Retina (tissue), 1 donor: ENCODE measurements at places on chromosomes 5 and 9.

- DNase-seq, result no peak
These were observed 352.6 kb upstream of the TARS1 start for GRCh38 chr5:33088176-33088575.

DNA sequence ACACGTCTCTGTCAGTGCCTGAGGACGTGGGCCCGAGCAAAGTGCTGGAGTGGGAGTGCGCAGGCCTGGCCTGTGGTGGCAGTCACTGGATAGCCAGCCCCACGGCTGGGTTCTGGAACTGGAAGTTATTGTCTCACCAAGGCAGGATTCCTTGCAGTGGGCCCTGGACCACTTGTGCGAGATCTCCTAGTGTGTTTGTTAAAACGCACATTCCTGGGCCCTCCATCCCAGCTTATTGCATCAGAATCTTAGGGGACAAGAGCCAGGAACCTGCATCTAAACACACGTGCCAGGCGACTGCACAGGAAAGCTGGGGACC, 26.9 kb downstream of the PTPA start:
- no peak for DNase-seq

GRCh38 chr5:108382784-108383330, 959 bp upstream of the FBXL17 start:
- no peak for DNase-seq

- DNase-seq, result no peak
These were observed 36.4 kb upstream of the ANGPTL2 start for GRCh38 chr9:127158786-127159324.

DNA sequence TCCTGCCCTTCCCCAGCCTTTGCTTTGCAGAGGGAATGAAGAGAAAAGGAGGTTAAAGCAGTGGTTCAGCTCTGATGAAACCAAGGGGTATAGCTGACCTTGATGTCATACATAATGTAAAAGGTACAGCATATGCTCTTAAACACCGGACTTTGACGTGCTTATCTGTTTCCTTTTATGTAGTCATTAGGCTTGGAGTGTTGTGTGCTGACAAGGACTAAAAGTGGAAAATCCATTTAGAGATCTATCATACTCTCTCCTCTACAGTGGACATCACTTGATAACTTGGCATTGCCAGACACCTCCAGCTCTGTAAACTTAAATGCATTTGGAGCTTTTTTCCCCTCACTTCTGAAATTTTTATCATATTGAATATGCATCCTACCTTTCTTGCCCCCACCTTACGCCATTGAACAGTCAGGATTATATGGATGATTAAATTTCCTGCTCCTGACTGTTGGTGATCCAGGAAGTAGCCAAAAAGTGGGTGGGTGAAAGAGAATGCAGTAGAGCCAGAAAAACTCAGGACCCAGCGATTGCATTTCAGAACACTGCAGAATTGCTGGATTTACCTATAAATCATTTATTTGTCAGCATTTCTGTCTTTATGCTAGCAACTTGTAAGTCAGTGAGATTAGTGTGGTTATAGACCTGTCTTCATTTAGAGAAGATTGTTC, 4.1 kb downstream of the TNFAIP8 start:
- no peak for DNase-seq

DNA sequence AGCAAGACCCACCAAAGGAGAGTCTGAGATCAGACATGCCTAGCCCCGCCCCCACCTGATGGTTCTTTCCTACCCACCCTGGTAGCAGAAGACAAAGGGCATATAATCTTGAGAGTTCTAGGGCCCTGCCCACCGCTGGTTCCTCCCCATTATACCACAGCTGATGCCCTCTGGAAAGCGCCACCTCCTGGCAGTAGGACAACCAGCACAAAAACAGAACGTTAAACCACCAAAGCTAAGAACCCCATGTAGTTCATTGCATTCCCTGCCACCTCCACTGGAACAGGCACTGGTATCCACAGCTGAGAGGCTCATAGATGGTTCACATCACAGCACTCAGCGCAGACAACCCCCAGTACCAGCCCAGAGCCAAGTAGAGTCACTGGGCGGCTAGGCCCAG, 81.2 kb upstream of the TRPC7 start:
- no peak for DNase-seq

- DNase-seq, result no peak
These were observed 126.9 kb downstream of the SPOCK1 start for GRCh38 chr5:137372016-137372772.

- no peak for DNase-seq
These were observed 32.9 kb upstream of the PSD2 start for GRCh38 chr5:139762615-139763170.

DNA sequence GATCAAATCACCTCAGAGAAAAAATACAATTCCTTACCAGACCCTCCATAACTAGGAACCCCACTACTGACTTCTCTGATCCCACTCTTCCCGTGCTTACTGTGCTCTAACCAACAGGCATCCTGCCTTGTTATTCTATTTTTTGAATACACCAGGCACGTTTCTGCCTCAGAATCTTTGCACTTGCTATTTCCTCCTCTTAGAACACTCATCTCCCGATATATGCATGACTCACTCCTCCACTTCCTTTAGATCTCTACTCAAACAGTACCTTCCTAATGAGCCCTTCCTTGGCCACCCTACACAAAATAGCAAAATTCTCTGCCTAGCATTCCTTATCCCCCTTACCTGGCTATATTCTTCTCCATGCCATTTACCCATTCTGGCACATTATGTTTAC, 43.9 kb downstream of the MAPKAP1 start:
- DNase-seq, result no peak

DNA sequence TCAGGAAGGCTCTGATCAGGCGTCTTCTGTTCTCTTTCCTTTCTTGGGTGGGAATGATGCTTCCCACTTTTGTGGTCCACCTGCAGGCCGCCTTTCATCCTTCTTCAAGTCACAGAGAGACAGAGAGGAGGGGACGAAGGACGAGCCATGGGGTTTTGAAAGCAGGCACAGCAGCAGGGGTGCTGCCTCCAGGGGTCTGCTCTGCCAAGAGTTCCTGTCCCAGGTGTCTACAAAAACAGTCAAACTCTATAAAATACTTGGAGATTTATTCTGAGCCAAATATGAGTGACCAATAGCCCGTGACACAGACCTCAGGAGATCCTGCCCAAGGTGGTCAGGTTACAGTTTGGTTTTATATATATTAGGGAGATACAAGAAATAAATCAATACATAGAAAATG, 34.5 kb upstream of the LCP2 start:
- no peak for DNase-seq

GRCh38 chr9:113153599-113153998, 2.8 kb downstream of the SLC31A2 start:
- DNase-seq, result no peak

- no peak for DNase-seq
These were observed 76.7 kb downstream of the GRAMD2B start for GRCh38 chr5:126499853-126500342.

DNA sequence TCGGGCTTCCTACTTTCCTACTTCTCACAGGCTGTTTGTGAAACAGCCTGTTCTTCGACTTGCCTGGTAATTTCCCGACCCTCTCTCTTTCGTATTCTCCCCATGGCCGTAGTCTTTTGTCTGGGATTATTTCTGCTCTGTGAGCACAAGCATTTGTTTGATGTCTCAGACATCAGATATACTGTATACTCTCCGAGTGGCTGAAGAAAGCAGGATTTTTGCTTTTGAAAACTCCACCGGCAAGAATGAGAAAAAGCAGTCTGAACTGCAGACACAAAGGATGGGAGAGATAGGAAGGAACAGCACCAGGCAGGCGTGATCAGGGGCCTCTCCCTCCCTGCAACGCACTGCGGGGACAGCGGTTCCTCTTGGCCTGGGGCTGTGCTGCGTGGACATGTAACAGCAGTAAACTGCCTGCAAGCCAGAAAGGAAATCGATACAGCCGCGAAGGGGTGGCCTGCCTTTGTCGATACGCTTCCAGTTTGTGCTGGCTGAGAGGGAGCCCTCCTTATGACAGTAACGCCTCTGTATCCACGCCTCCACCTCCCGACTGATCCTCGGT, 313.9 kb upstream of the TLE4 start:
- DNase-seq, result peak; percentile 84

DNA sequence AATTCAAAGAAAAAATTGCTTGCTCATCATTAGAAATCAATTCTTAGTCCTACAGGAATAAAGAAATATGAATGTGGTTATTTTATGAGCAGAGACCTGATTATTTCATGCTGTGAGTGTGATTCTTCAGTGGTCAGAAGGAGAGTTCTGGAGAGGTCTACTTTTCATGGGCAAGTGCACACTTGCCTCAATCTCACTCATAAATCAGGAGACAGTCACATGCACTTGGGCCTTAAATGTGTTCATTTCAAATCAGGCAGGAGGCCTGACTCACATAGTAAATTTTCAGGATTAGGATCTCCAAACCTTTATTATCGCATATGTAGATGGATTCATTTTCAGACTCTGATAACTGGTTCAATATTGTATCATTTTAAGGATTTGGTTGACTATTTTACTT, 323.2 kb upstream of the CCNH start:
- DNase-seq, result no peak

GRCh38 chr9:22105005-22105722, 96.1 kb upstream of the CDKN2B start:
- DNase-seq, result no peak

DNA sequence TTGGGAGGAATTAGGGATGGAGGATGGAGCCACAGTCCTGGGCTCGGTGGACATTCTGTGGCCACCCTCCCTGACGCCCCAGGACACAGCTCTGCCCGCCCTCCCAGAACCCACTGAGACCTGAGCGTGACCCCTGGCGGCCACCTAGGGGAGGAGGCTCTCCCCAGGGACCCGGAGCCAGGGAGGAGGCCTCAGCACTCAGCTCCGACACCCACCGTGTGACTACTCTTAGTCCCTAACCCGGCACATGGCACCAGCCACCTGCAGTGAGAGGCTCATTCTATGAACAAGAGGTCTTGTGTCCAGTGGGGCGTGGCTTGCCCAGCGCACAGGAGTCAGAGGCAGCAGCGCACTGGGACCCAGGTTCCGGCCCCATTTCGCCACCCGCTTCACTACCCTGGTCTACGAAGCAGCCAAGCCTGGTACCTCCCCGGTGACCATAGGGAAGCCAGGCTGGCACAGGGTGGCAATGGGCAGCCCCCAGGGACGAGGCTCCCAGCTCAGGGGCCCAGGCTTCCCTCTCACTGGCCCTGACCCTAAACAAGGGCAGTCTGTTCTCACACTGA, 10.2 kb downstream of the SARDH start:
- no peak for DNase-seq

- no peak for DNase-seq
These were observed 97.3 kb downstream of the PLPP1 start for GRCh38 chr5:55437452-55437851.

- DNase-seq, result peak; percentile 53
These were observed 220.9 kb downstream of the IRX2 start for GRCh38 chr5:2530609-2531008.

DNA sequence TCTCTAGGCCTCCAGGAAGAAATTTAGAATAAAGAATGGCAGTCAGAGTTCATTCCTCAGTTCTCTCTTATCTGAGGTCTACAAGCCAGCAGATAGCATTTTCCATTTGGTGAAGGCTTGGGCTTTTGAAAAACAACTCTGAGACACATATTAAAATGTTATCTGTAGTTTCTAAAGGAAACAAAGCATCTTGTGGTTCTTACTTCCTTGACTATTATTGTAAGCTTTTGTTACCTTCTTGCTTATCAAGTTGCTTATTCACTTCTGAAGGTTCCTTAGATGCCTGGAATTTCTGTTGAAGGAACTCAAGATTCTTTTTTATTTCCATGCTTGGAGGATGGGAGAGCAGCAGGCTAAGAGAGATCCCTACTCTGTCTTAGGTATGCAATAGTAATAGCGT, 79.2 kb upstream of the MRPS30 start:
- DNase-seq, result no peak

GRCh38 chr9:92730897-92731296, 33.7 kb downstream of the BICD2 start:
- no peak for DNase-seq

DNA sequence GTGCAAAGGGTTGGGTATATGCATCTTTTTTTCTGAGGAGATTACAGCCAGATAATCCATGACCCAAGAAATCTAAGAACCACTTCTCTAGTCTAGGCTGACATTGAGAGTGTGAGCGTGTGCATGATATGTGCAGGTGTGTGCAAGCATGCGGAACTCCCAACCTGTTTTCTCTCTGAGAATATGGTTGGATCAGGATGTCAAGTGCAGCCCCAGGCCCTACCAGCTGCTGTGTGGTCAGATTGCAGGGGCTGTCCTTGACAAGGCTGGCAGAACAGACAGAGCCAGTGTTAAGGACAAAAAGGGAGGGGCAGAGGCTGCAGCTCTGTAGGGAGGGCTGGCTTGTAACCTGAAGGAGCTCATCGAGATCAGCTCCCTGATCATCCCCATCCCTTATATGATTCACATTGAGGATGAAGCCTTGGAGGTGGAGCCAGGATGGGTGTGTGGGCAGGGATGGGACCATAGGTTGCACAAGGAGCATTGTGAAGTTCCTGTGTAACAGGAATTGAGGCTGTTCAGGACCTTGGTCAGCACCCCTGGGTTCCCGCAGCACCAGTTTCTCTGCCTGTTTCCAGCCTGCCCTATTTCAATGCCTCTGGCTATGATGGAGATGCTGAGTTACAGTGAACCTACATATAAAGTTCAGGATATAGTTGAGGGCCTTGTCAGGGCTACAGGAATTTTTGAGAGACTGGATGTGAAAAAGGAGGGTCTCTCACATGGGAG, 52.6 kb upstream of the ARAP3 start:
- peak; percentile 54 for DNase-seq

GRCh38 chr9:101375546-101375945, 9.3 kb downstream of the BAAT start:
- no peak for DNase-seq

- DNase-seq, result peak; percentile 32
These were observed 34.4 kb downstream of the INSYN2B start for GRCh38 chr5:169945831-169946261.

DNA sequence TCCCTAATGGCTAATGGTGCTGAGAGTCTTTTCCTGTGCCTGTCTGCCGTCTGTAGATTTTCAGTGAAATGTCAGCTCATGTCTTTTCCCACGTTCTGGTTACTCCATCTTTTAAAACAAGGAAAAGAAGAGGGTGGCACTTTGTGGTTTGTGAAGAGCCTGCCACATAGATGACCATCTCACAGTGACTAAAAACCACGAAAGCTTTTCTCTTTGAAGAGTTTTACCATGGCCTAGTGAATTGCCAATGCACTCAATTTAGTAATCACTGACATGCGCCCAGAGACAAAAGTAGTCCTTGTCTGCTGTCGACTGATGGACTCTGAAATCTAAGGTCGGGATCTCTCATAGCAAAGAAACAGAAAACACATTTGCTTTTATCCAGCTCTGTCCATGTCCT, 50.4 kb downstream of the SPATA31C2 start:
- DNase-seq, result no peak

DNA sequence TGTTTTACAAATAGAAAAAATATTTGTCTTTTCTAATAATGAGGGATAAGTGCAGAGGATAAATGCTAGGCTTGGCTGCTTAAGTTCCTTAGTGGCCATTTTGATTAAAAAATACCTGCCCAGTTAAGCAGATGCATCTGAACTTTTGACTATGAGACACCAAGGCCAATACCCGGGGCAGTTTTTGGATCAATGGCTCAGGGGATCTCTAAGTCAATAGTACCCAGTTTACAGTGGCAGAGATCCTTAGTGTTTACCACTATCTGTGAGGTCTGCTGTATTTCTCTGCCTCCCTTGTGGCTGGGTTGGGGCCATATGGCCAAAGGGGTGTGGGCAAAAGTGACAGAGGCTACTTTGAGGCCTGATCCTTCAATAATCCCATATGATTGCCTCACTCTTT, 184.5 kb upstream of the MAST4 start:
- no peak for DNase-seq
